Stimulated activated CD4-positive, alpha-beta T cell treated with anti-CD3 and anti-CD28 coated beads, Interleukin-1b, Interleukin-23, amount 100 ng/mL, for 1 hour (primary cell): ENCODE measurements at places on chromosomes 3 and 15.

DNA sequence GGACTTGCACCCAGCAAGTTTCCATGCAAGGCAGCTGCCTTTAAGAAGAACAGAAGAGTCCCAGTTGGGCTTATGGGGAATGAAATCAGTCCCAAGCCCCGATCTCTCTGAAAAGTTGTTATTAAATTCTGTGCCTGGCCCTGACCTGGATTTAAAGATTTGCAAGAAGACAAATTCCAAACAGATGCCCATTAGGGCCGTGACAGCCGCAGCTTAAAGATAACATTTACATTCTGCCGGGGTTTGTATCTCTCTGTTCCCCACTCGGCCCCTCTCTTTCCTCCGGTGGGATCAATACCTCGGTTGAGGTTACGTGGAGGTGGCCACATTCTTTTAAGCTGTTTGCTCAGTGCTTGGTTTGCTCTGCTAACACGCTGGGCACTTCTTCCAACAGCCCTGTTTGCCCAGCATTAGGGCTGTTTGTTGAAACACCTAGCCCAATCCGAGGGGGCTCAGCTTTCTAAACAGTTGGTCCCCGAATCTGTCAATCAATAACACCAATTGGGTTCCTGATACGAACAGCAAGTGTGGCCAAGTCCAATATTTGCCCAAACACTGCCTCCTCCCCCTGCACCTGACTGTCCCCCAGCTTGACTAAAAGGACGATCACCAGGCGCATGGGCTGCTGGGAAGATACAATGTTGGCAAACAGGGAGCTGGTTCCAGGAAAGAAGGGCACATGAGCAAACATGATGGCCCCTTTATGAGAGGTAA, 108.6 kb downstream of the RPLP1 start:
- DNase-seq: no peak

- no peak for DNase-seq
These were observed 5.0 kb downstream of the FES start for GRCh38 chr15:90889313-90889730.

DNA sequence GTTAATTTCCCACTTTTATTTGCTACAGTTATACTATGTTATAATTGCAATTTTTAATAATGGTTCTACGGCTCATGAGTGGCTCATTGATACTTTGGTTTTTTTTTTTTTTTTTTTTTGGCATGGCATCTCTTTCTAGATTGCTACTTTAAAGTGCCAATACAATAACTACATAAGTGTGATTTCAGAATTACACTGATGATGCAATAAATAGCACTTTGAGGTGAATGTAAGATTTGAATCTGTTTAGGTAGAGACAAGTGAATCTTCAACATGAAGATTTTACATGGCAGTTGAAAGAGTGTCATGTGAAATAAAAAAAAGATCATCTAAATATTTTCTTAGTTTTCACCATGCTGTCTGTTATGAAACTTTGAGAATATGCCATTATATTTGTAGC, 75.7 kb downstream of the KBTBD8 start:
- DNase-seq: no peak

DNA sequence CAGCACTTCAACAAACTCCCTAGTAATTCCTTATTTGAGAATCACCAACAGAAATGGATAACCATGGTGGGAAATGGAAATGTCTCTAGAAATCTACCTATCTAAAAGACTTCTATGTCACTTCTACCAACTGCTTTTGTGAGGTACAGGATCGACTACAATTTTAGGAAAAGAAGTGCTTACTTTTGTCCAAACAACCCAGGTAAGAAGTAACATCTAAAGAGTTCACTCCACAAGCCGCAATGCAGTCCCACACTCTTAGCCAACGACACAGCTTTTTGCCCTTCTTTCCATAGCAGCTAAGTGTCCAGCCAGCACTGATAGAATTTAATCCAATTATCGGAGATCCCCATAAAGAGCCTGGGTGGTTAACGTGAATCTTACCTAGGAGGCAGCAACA, 28.1 kb downstream of the ANXA2 start:
- no peak for DNase-seq

GRCh38 chr15:39792025-39792843, 9.6 kb upstream of the FSIP1 start:
- no peak for DNase-seq

DNA sequence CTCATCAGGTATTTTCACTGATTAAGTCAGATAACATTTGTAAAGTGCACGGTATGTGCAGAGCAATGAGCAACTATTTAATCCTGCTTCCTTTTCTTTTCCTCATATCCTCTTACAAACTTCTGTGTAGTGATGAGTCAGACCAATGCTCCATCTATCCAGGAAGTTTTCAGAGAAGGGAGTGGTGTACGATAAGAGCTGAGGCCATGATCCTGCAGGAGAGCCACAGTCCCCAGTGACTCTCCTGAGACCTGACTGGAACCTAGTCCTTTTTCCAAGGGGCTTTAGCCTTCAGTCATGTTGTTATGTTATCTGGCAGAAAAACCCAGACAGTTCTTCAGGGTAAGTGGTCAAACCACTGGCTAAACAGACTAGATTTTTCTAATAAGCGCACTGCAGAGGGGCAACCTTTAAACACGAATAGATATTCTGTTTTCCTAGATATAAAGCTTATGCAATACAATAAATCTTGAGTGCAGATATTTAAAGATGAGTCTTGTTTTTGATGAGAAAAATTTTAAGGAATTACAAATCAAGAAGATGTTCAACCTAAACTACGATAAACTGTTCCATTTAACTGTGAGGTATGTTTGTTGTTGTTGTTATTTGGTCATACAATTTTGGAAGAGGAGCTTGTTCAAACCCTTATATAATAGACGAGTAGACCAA, 110.5 kb upstream of the RAP2B start:
- DNase-seq: no peak

DNA sequence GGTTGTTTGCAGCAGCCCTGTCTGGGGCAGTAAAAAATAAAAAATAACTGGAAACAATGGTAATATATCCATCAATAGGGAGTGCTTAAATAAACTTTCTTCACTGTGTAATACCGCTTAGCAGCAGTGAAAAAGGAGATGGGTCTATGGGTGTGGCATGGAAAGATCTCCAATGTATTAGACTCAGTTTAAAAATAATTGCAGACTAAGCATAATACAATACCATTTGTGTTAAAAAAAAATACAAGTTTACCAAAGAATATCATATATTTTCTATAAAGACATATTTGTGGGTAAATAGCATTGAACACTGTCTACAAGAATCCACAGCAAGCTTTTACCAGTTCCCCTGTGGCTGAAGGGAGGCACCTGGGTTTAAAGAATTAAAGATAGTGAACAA, 1.0 kb upstream of the ARHGEF3 start:
- no peak for DNase-seq

DNA sequence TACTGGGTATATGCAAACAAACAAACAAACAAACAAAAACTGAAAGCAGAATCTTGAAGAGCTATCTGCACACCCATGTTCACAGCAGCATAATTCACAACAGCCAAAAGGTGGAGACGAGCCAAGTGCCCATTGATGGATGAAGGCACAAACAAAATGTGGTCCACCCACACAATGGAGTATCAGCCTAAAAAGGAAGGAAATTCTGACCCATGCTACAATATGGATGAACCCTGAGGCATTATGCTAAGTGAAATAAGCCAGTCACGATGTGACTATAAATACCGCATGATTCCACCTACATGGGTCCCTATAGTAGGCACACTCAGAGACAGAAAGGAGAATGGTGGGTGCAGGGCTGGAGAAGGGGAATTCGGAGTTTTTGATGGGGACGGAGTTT, 24.1 kb downstream of the XPC start:
- no peak for DNase-seq

- peak; percentile 47 for DNase-seq
These were observed 733 bp downstream of the RNF111 start for GRCh38 chr15:58988006-58988785.
